Mammary epithelial cell (primary cell): ENCODE measurements at places on chromosomes 1 and 21. TPM values are rescaled to one million over a fixed set of nuclear protein-coding genes. Genes with fewer than 3 reads are reported as not detected.

Gene CASQ2
- total RNA-seq, result not detected in 2 replicates

Gene OR2T11
- total RNA-seq, result not detected

Gene ELAVL4
- total RNA-seq, result not detected

Gene OR2AK2
- 0.33 TPM for total RNA-seq

Gene KIF1B
- total RNA-seq, result 21.0 and 24.7 TPM in 2 replicates

Gene CLIC6
- total RNA-seq, result 0.07 and 0.11 TPM in 2 replicates

Gene COL18A1
- total RNA-seq, result 45.6 and 57.4 TPM in 2 replicates
